Epithelial cell of alveolus of lung (primary cell): ENCODE measurements at places on chromosomes 3 and 15. TPM values are rescaled to one million over a fixed set of nuclear protein-coding genes. Genes with fewer than 3 reads are reported as not detected.

The EFHB gene
- total RNA-seq: 1.4 TPM in 1 of 2 replicates, not detected in the other

The ACAP2 gene
- total RNA-seq: 24.8 and 42.4 TPM in 2 replicates

The CYP1A2 gene
- not detected in 2 replicates for total RNA-seq

The WDR76 gene
- 5.6 and 15.8 TPM in 2 replicates for total RNA-seq

The TMEM40 gene
- 0.52 TPM in 1 of 2 replicates, not detected in the other for total RNA-seq

The ELP6 gene
- 21.1 and 32.1 TPM in 2 replicates for total RNA-seq

The FBXO40 gene
- total RNA-seq: not detected in 2 replicates

The C2CD4A gene
- not detected in 2 replicates for total RNA-seq

The DAZL gene
- not detected in 2 replicates for total RNA-seq

The NR1I2 gene
- not detected in 2 replicates for total RNA-seq

The TIMP4 gene
- 4.9 and 15.6 TPM in 2 replicates for total RNA-seq

The CFAP44 gene
- total RNA-seq: 0.24 and 0.52 TPM in 2 replicates

The FAM162A gene
- total RNA-seq: 23.4 and 70.7 TPM in 2 replicates

The RARRES1 gene
- 88.2 and 148 TPM in 2 replicates for total RNA-seq

The SETD5 gene
- 52.2 and 99.8 TPM in 2 replicates for total RNA-seq

The MED12L gene
- total RNA-seq: 0.80 and 3.2 TPM in 2 replicates

The TMF1 gene
- 18.0 and 33.5 TPM in 2 replicates for total RNA-seq

The SLCO2A1 gene
- 2.3 and 4.0 TPM in 2 replicates for total RNA-seq

The DPP8 gene
- 25.3 and 25.6 TPM in 2 replicates for total RNA-seq

The CDHR4 gene
- 0.16 TPM in 1 of 2 replicates, not detected in the other for total RNA-seq

The IL5RA gene
- not detected in 2 replicates for total RNA-seq

The SPATA12 gene
- not detected in 2 replicates for total RNA-seq

The MYLK gene
- 60.5 and 110 TPM in 2 replicates for total RNA-seq

The TRAIP gene
- total RNA-seq: 1.4 and 4.5 TPM in 2 replicates

The TMEM158 gene
- total RNA-seq: 25.3 and 153 TPM in 2 replicates

The CPN2 gene
- total RNA-seq: not detected in 2 replicates

The PFKFB4 gene
- total RNA-seq: 19.4 and 22.6 TPM in 2 replicates

The TMCO5A gene
- not detected in 2 replicates for total RNA-seq

The FOXP1 gene
- total RNA-seq: 35.6 and 57.7 TPM in 2 replicates

The HDAC11 gene
- 7.0 and 16.9 TPM in 2 replicates for total RNA-seq

The CPNE9 gene
- not detected in 2 replicates for total RNA-seq

The GALNT15 gene
- total RNA-seq: 1.2 and 16.8 TPM in 2 replicates

The CD200R1 gene
- total RNA-seq: 0.13 TPM in 1 of 2 replicates, not detected in the other

The CHRD gene
- 0.52 and 18.3 TPM in 2 replicates for total RNA-seq

The SPG21 gene
- total RNA-seq: 74.2 and 78.2 TPM in 2 replicates

The PPM1M gene
- total RNA-seq: 20.0 and 22.4 TPM in 2 replicates

The STAB1 gene
- 0.39 and 0.80 TPM in 2 replicates for total RNA-seq

The DCBLD2 gene
- total RNA-seq: 148 and 299 TPM in 2 replicates

The CPA3 gene
- total RNA-seq: not detected in 2 replicates

The TP63 gene
- 0.16 and 0.91 TPM in 2 replicates for total RNA-seq

The ZPLD1 gene
- total RNA-seq: 0.26 TPM in 1 of 2 replicates, not detected in the other

The SI gene
- total RNA-seq: not detected in 2 replicates

The SMCO1 gene
- total RNA-seq: not detected in 2 replicates

The CFAP100 gene
- not detected in 2 replicates for total RNA-seq

The GOLGA6L10 gene
- total RNA-seq: 0.13 TPM in 1 of 2 replicates, not detected in the other

The GOLGA8S gene
- not detected in 2 replicates for total RNA-seq

The KCNMB2 gene
- 0.39 TPM in 1 of 2 replicates, not detected in the other for total RNA-seq

The EPB42 gene
- not detected in 2 replicates for total RNA-seq

The CCR1 gene
- 0.08 TPM in 1 of 2 replicates, not detected in the other for total RNA-seq

The SAMMSON gene
- 1.5 TPM in 1 of 2 replicates, not detected in the other for total RNA-seq

The BCHE gene
- total RNA-seq: 28.6 and 30.5 TPM in 2 replicates

The PLAAT1 gene
- 1.2 TPM in 1 of 2 replicates, not detected in the other for total RNA-seq

The GP9 gene
- not detected in 2 replicates for total RNA-seq

The SIAH2 gene
- total RNA-seq: 15.5 and 19.9 TPM in 2 replicates

The ACAN gene
- 0.13 and 0.16 TPM in 2 replicates for total RNA-seq

The PRSS50 gene
- total RNA-seq: not detected in 2 replicates

The PLSCR2 gene
- total RNA-seq: 0.72 TPM in 1 of 2 replicates, not detected in the other
